ENCODE measurements at places on chromosomes 13 and 19.

DNA sequence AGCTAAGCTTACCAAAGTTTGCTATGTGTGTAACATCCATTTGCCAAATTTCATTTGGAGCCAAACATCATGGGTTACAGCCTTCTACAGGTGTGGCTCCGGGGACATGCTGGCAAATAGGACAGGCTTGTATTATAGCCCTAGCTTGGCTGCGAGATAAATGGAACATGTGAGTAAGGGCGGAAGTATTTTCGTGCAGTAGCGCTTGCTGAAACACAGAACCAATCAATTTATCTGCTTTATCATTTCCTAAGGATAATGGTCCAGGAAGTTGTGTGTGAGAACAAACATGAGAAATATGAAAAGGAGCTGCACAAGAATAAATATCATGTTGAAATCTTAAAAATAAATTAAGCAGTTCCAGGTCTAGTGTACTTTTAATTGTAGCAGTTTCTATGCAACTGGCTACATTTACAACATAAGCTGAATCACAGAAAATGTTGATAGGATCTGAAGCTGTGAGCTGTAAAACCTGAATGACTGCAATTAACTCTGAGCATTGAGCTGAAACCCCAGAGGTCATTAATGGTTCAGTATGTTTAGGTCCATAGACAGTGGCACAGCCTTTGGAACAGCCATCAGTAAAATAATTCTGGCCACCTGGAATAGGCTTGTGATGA, 22.2 kb upstream of the ZNF100 start:
- no peak for DNase-seq

DNA sequence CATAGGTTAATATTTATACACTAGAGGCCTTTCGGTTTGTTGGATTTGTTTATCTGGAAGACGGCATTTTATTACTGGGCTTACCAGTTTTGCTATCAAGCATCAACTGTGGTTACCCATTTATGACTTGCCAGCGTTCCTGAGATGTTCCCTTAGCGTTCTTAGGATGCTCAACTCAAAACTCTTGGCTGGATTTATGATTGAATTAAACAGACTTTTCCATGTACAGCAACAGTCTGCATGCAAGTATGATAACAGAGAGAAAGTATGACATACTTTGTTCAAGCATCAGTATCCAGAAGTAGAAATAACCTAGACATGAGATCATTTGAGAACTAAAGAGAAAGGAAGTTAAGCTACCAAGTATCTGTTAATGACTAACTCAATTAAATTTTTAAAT, 29.9 kb upstream of the RNF113B start:
- DNase-seq, result no peak

GRCh38 chr19:12484011-12484370, 625 bp downstream of the ZNF709 start:
- no peak for DNase-seq

GRCh38 chr13:106548064-106548696, 12.7 kb upstream of the EFNB2 start:
- DNase-seq, result no peak

- no peak for DNase-seq
These were observed 52.0 kb downstream of the RAB20 start for GRCh38 chr13:110509478-110509926.

GRCh38 chr19:7997809-7998480, 7.5 kb downstream of the ELAVL1 start:
- no peak for DNase-seq

GRCh38 chr19:18464646-18465045, 26.7 kb upstream of the ISYNA1 start:
- no peak for DNase-seq

DNA sequence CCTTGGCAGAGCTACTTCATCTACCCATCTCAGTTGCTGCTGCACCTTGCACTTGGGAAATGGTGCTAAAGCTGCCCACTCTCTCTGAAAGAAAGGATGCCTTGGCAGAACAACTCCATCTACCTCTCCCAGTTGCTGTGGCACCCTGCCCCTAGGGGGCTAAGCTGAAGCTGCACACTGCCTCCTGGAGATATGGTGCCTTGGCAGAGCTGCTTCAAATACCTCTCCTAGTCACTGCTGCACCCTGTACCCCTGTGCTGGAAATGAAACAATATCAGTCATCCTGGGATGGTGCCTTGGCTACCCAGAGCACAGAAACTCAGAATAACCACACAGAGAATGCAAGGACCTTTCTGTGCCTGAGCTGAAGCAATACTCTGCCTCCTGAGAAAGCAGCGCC, 615.8 kb downstream of the DIAPH3 start:
- no peak for DNase-seq

DNA sequence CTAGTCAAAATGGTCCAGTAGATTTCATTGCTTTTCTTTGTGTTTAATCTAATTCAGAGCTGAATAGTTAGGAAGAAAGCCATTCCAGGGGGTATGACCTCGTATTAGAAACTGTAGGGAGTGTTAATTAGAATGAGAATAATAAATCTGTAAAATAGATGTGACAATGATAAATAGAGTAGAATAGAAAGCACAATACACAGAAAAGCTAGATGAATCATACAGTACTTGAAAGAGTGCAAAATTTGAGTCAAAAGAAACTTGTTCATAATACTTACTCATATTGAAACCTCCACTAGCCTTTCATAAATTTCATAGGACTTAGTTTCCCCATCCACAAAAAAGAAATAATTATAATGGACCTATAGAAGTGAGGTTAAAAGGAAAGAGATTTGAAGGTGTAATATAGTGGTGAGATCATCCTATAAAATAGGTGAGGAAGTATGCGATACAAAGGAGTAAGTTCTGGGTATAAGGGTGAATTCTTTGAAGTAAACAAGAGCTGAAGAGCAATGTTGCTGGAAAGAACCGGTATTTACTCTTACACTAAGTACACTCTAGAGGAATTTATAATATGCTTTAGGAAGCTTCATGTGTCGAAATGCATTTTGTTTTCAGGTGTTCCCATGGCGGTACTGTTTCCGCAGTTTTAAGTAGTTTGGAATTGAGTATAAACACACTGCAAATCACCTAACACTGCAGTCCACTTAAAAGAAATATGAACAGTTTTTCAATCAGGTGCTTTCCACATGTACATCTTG, 21.9 kb downstream of the PCDH17 start:
- no peak for DNase-seq

DNA sequence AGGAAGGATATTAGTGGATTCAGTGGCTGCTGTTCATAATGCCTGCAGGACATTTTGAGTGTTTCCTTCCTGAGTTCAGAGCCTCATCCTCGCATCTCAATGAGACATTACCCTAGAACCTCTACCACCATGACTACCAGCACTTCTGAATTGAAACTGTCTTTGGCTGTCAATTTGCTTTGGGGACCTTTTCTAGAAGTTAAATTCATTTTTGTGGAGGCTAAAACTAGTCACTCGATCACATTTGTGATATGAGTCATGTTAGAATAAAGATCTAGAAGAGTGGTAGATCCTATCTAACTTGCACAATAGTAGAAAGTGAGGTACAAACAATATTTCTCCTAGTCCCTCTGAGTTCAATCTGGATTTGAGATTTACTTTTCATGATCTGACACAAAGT, 124.9 kb downstream of the KCNRG start:
- DNase-seq, result no peak

DNA sequence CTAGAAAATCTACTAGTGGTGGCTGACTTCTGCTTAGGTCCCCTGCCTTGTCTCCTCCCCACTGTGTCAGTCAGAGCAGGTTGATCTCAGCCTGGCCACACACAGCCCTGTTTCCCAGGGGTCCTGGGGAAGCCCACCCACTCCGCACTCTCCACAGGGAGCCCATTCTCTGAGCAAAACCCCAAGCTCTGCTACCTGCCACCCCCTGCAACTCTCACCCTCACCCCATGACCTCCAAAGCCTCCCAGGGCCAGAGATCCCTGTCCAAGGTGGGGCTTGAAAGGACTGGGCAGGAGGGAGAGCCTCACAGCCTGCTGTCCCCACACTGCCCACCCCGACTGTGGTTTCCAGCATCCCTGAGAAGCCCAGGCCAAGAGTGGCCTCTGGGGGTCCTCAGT, 58.8 kb upstream of the ZNF536 start:
- no peak for DNase-seq

DNA sequence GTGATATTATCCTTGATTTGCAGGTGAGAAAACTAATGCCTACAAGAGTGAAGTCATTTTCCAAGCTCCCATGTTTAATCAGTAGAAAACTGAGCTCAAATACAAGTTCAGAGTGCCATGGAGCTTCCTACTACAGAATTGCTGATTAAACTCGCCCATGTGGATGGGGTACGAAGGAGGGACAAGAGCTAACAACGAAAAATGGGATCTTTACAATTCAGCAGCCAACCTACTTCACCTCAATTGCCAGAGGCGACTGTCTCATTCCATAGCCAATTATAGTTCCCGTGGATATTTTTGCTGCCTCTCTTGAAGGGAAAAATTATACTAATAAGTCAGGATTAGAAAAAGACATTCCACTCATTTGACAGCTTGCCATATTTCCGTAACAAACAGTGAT, 1155.1 kb downstream of the OLFM4 start:
- no peak for DNase-seq

GRCh38 chr13:41267106-41267505, 3.7 kb upstream of the MTRF1 start:
- DNase-seq, result no peak

GRCh38 chr13:73103238-73103637, 44.4 kb downstream of the KLF5 start:
- no peak for DNase-seq

DNA sequence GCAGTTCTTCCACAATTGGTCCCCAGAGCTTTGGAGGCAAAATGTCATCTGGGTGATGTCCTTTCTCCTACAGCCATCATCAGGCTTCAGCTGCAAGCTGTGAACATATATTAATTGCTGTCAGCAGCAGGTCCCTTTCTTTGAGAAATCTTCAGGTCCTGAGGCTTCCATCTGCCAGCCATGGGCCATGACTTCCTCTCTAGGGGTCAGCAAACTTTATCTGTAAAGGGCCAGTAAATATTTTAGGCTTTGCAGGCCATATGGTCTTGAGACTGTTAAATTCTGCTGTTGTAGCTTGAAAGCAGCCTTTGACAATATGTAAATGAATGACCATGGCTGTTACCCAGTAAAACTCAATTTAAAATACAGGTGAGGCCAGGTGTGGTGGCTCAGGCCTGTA, 27.1 kb downstream of the SERP2 start:
- no peak for DNase-seq

DNA sequence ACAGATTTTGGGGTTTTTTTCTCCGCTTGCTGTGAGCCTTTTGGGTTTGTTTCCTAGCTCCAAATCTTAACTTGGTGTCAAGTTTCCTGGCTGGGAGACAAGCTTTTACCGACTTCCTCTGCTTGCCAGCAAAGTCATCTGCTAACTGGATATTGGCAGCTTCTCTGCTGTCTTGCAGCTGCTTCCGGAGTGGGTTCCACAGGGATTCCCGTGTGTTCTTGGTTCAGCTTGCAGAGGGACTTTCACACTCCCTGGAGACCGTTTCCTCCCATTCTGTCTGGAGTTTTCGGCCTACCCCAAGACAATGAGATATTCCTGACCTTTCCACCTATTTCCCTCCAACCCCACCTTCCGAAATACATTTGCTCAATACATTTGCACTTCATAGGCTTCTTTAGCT, 2.2 kb upstream of the COLGALT1 start:
- DNase-seq, result no peak

- DNase-seq, result no peak
These were observed 166.6 kb downstream of the KLF12 start for GRCh38 chr13:73967397-73968165.

DNA sequence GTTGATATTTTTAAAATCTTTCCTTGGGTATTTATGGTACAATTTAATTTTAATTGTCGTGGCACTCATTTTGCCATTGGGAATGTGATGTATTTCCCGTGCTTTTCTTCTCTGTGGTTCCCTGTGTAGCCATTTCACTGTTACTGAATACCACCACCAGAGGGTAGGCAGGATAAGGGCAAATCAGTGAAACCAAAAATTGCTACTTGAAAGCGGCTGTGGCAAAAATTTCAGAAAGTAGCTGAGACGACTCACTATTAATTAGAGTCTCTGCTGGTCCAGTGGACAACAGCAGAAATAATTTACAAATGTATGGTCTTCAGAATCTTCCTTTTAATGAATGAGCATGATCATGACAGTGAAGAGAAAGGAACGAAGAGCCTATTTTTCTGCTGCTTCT, 34.4 kb upstream of the MIR17HG start:
- DNase-seq, result no peak

DNA sequence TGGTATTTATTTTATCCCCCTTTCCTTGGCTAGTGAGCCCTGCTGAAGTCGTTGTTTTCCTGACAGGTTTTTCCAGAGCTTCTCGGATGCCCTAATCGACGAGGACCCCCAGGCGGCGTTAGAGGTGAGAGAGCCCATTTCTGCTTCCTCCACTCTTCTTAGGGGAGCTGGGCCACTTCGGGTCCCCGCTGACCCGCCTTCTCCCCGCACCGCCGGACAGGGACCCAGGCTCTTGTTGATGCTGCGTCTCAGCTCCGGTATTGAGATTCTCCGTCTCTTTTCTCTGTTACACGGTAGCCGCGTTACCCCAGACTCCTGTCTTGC, 306 bp downstream of the SUGT1 start:
- no peak for DNase-seq

- DNase-seq, result no peak
These were observed 51.3 kb upstream of the TSC22D1 start for GRCh38 chr13:44627441-44627840.

DNA sequence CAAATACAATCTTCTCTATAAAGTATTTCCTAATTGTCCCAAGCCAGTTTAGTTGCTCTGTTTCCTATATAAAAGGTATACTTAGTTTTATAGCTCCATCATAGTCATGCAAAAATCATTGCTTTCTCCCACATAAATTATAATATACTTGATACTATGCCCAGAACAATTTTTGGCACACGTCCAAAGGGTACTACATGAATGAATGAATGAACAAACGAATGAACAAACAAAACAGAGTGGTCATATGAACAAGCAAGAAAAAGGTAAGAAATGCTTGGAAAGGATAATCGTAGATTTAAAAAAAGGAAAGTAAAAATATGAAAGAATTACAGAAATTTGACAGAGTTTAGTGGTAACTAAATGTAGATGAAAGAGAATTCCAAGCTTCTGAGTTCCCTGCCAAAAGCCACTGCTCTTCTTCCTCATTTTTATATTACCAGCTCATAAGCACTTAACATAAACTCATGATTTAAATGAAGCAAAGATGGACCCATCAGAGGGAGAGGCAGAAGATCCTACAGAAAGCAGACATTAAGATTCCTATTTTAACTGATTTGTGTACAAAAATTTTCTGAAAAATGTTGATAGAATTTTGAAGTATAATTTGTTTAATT, 123.2 kb downstream of the ENOX1 start:
- DNase-seq, result no peak

DNA sequence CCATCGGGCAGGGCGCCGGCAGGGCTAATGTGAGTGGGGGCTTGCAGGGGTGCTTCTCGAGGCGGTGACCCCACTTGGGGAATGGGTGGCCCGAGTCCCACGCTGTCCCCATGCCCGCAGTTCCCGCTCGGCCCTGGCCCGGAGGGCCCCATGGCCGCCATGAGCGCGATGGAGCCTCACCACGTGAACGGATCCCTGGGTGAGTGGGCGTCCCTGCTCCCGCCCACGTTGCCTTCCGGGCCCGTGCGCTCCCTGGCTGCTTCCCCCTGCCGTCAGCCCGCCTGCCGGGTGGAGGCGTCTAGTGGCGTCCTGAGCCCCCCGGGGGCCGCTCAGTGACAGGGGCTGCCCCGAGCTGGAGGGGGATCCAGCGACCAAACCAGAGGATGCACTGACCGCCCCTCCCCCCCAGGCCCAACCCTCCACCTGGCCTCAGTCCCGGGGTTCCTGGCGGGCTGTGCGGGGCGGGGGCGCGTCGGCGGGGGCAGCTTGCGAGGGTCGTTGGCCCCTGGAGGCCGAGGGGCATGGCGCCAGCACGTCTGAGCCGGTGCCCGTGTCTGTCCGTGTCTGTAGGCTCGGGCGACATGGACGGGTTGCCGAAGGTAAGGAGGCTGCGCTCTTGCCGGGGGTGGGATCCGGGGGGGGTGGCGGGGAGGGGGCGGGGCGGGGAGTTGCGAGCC, 4.8 kb downstream of the ISYNA1 start:
- DNase-seq, result no peak
